ENCODE measurements at places on chromosomes 6 and 20. TPM values are rescaled to one million over a fixed set of nuclear protein-coding genes. Genes with fewer than 3 reads are reported as not detected.

Gene LAMA2
- 109 TPM for total RNA-seq

Gene MOCS1
- total RNA-seq: 11.1 TPM

Gene CDK5RAP1
- total RNA-seq: 17.6 TPM

Gene ZCCHC3
- total RNA-seq: 7.9 TPM

Gene HLA-DRA
- total RNA-seq: not detected

Gene ALDH8A1
- total RNA-seq: 0.92 TPM

Gene KHDRBS2
- not detected for total RNA-seq

Gene SLC22A3
- total RNA-seq: 0.92 TPM

Gene SYCP2
- total RNA-seq: 0.99 TPM

Gene MLN
- not detected for total RNA-seq

Gene SMPD2
- 14.3 TPM for total RNA-seq

Gene OR2H1
- not detected for total RNA-seq

Gene HLA-DQB2
- not detected for total RNA-seq

Measured in aortic smooth muscle cell (primary cell).